Kidney glomerular epithelial cell (primary cell): ENCODE measurements at places on chromosomes 3 and 15.

DNA sequence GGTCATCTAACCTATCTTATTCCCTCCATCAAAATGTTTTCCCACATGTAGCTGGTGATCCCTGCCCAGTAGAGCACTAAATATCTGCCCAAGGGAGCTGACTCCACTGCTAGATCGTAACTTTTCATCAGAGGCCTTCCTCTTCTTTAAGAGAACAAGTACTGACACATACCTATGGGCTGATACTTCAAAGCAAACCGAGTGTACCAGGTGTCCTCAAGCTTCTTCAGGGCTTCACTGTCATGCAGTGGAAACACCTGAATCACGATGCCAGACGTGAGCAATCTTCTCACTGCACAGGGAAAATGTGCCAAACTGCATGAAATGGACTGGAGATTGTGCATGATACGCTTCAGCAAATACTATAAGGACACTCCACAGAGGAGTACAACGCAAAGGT lies 41.6 kb downstream of the ANO10 start:
- no peak for DNase-seq

GRCh38 chr3:131591394-131592014 lies 88.7 kb upstream of the MRPL3 start:
- peak; percentile 33 for DNase-seq

- no peak for DNase-seq
Measured at GRCh38 chr3:12328132-12328836, 39.4 kb downstream of the PPARG start.

GRCh38 chr3:72490688-72491435 lies 357.4 kb downstream of the SHQ1 start:
- DNase-seq = no peak

DNA sequence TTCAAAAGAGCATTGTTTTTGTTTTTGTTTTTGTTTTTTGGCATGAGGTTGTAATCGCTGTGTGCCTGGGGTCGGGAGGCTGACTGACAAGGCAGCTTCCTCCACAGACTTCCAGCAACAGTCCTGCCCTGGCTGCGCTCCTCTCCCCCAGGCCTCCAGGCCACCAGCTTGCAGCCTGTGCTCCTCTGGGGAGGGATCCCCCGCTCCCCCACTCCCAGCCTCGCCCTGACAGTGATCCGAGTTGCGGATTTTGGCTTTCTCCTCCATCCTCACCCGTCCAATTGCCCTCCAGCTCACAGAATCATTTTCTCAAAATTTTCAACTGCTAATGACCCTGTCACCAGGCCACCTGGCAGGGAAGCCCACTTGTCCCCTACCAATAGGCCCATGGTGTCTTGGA lies 36.5 kb upstream of the PCSK6 start:
- DNase-seq = no peak

GRCh38 chr3:72489901-72490300 lies 358.3 kb downstream of the SHQ1 start:
- DNase-seq = no peak

DNA sequence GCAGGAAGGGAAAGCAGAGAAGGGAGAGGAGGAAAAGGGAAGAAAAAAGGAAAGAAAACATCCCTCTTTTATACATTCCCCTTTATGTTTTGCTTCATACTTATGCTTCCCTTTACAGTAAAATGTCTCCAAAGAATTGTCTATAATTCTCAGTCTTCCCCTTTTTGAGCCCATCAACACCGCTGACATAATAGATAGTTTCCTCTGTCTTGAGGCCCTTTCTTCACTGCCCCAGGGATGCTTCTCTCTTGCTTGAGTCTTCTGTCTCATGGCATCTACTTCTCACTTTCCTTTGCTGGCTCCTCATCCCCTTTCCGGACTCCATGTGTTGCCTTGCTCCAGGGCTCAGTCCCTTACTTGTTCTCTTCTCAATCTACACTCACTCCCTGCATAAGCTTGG lies 99.7 kb upstream of the DAZL start:
- no peak for DNase-seq

GRCh38 chr3:81887448-81887847 lies 126.0 kb upstream of the GBE1 start:
- DNase-seq = no peak

- no peak for DNase-seq
Measured at GRCh38 chr15:63366451-63366850, 15.2 kb downstream of the CA12 start.

- DNase-seq = no peak
Measured at GRCh38 chr15:74549816-74550215, 8.8 kb downstream of the ARID3B start.
